ENCODE measurements at places on chromosomes 3 and 15.

GRCh38 chr15:93694033-93694432 lies 537.3 kb upstream of the MCTP2 start:
- no peak for DNase-seq

DNA sequence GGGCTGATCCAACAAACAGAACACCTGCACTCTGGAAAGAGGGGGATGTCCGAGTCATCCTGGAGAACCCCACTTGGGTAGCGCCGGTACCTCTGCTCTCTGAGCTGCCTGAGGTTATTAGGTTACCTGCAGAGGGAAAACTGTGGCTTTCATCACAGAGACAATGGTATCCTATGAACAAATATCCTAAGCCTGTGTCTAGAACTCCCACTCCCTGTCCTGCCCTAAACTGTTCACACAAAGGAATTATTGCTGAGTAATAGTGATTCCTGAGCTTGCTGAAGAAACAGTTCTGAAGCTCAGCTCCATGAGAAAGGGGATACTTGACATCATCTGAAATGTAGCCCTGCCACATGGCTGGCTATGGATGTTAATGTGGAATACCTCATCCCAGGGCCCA lies 31.9 kb upstream of the WNT5A start:
- no peak for DNase-seq

- DNase-seq = no peak
These were observed 236.1 kb downstream of the RORA start for GRCh38 chr15:60993008-60993407.

- no peak for DNase-seq
These were observed 190.2 kb downstream of the KLF13 start for GRCh38 chr15:31516874-31517273.

GRCh38 chr15:90334304-90334731 lies 17.8 kb upstream of the ZNF774 start:
- DNase-seq = no peak

DNA sequence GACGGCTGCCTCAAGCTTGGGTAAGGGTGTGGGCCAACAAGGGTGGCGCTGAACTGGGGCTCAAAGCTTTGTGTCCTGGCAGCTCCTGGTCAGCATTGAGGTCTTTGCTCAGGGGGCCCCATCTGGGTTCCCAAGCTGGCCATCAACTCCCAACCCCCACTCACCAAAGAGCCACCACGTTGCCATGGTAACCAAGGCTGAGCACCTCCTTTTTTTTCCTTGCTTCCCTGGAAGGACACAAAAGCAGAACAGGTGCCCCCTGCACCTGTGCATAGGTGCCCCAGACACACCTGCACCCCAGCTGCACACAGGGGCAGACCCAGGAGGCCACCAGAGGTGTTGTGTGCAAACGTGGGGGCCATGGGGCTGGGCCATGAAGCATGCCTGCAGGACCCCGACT lies 16.5 kb downstream of the UROC1 start:
- no peak for DNase-seq

GRCh38 chr3:34995796-34996430 lies 643.4 kb upstream of the ARPP21 start:
- no peak for DNase-seq

- DNase-seq = peak; percentile 9
These were observed 61.4 kb upstream of the IMPG2 start for GRCh38 chr3:101381809-101382208.

DNA sequence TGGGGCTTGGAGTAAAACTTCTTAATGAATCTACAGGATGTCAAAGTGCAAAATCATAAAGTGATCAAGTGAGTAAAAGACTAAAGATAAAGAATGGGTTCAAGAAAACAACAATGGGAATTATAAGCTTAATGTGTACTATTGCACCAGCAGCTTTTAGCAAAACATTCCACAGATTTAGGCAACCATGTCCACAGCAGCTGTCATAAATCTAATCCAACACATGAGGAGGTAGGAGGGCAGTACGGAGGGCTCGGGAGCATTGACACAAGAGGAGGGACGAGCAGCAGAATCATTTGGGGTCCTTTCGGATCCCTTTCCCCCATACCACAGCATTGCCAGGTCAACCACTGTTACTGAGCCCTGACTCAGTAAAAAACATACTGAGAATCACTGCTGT lies 464.3 kb upstream of the WNT5A start:
- DNase-seq = no peak

- DNase-seq = no peak
These were observed at the start of gene GXYLT2 for GRCh38 chr3:72887705-72888545. TSS of gene GXYLT2 (plus strand) at chr3:72888046. CDS start at chr3:72888234, 188 bp downstream.

DNA sequence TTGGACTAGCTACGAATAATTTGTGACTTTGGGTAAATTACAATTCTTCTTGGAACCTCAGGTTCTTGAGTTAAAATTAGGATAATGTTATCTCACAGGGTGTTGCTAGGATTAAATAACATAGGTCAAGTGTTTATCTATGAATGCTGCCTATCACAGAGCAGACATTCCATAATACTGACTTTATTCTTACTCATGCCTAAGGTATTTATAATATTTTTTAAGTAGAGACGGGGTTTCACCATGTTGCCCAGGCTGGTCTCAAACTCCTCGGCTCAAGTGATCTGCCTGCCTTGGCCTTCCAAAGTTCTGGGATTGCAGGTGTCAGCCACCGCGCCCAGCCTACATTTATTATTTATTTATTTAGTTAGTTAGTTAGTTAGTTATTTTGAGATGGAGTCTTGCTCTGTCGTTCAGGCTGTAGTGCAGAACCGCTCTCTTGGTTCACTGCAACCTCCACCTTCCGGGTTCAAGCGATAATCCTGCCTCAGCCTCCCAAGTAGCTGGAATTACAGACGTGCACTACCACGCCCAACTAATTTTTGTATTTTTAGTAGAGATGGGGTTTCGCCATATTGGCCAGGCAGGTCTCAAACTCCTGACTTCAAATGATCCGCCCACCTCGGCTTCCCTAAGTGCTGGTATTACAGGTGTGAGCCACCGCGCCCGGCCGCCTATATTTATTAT lies 741 bp upstream of the ZNF106 start:
- DNase-seq = no peak

DNA sequence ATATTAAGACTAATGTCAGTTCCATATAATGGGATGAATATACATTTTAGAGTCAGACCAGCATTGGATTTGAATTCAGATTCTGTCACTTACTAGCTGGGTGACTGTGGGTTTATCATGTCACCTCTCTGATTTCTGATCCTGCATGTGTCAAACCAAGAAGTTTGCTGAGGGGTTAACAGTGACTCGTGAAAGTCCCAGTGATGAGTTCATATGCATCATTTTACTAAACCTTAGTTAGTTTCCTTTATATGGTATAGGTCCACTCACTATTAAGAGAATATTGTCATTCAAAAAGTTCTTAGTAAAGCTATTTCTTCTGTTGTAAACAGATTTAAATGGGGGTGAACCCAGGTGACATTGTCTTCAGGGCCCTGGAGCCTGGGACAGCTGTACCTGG lies 102.3 kb downstream of the ZNF621 start:
- no peak for DNase-seq

DNA sequence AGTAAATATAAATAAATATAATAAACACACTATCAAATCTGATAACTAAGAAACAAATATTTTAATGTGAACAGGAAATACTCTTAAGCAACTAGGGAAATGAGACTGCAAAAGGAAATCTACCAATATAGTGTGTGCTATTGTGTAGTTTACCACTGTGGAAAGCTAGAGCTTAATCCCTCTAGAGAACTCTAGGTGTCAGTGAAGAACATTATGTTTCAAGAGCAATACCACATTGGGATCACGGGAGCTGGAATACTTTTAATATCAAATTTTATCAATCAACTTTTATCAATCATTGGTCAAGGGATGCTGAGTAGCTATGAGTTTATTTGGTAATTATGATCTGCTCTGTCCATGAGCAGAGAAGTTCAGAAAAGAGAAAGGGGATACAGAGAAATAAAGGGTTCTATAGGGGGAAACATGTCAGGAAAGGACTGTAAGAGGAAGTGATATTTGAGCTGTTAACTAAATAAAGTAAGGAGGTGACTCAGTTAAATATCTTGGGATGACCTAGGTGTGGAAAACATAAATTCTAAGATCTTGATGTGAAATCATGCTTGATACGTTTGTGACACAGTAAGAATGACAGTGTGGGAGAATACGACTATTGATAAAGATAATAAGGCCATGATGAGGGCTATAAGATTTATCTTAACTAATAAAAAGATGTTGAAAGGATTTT lies 762.2 kb upstream of the ALCAM start:
- peak; percentile 52 for DNase-seq

- DNase-seq = no peak
These were observed 23.8 kb downstream of the MTMR14 start for GRCh38 chr3:9673082-9673481.

DNA sequence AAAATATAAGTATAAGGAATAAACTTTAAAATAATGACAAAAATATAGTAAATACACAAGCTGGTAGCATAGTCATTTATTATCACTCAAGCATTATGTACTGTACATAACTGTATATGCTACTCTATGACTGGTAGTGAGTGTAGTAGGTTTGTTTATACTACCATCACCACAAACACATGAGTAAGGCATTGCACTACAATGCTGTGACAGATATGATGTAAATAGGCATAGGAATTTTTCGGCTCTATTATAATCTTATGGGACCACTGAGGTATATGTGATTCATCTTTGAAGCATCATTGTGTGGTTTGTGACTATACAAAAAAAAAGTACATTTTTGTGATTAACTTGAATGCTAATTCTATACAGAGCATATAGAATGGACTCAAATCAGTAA lies 35.3 kb upstream of the FBN1 start:
- no peak for DNase-seq

GRCh38 chr3:62131620-62132019 lies 241.7 kb downstream of the FEZF2 start:
- DNase-seq = no peak

GRCh38 chr3:128482175-128482574 lies 10.8 kb downstream of the GATA2 start:
- no peak for DNase-seq

GRCh38 chr15:74528876-74529275 lies 12.1 kb upstream of the ARID3B start:
- no peak for DNase-seq

DNA sequence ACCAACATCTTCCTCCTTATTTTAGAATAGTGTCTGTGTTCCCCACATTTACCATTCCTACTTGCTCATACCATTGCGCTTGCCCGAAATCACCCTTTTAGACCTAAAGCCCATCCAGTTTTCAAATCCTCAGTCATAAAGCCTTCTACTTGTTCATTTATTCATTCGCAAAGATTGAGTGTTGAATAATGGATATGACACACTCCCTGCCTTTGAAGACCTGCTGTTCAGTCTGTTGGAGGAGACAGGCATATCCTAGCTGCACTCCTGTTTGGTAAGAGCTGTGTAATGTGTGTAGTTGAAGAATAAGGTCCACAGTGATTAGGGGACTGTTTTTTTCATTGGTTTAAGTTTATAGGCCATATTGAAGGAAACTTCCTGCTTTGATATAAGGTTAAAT lies 1.7 kb downstream of the CNOT10 start:
- no peak for DNase-seq

DNA sequence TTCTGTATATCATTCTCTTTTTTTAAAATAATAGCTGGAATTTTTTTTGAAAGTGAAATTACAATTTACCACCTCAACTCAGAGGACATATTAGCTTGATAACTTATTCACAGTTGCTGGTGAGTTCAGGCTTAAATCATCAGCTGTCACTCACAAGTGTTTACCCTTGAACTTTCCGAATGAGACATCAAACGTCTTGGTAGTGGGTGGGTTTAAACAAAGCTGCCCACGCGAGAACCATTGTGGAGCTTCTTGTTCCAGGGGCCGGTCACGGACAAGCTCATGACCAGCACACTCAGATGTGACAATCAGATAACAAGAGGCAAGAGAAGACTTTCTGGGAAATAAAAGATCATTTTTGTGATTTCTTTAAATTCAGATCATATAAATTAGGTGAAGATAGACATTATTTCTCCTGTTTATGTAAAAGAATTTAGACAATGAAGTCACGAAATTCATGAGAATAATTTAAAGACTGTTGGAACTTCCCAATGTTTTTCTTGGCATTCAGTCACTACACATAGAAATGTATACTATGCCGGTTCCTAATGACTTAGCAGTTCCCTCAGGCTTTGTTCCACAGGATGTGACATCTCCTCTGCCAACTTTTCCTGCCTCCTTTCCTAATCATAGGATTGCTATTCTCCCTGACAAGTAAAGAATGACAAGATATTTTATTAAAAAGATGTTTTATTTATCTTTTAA lies 29.3 kb downstream of the BTD start:
- DNase-seq = peak; percentile 86

DNA sequence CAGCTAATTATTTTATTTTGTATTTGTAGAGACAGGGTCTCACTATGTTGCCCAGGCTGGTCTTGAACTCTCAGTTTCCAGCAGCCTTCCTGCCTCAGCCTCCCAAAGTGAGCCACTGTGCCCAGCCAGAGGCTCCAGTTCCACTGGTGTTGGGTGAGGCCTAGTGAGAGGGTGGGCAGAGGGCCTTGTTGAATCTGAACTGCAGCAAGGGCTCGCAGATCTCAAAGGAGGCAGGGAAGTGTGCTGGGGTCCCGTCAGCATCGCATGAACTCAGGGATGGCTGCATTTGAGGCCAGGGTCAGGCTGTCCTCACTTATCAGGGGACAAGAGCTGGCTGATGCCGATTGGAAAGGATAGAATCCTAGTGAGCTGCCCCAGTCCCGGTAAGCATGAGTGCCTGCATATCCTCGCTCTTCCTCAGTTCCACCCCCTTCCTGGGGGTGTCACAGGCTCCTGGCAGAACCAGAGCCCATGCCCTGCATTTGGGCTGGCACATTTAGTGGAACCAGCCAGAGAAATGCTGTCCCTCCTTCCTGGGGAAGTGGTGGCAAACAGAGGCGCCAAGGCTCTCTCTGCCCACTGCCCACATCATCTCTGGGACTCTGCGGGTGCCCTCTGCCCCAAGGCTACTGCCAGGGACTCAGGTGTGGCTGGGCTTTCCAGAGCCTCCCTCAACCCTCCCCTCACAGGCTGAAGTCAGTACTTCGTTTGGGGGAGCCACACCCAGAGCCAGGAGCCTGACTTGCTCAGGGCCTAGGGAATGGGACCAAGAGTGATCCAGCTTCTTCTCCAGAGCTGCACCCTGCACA lies 24.1 kb downstream of the ALS2CL start:
- no peak for DNase-seq

DNA sequence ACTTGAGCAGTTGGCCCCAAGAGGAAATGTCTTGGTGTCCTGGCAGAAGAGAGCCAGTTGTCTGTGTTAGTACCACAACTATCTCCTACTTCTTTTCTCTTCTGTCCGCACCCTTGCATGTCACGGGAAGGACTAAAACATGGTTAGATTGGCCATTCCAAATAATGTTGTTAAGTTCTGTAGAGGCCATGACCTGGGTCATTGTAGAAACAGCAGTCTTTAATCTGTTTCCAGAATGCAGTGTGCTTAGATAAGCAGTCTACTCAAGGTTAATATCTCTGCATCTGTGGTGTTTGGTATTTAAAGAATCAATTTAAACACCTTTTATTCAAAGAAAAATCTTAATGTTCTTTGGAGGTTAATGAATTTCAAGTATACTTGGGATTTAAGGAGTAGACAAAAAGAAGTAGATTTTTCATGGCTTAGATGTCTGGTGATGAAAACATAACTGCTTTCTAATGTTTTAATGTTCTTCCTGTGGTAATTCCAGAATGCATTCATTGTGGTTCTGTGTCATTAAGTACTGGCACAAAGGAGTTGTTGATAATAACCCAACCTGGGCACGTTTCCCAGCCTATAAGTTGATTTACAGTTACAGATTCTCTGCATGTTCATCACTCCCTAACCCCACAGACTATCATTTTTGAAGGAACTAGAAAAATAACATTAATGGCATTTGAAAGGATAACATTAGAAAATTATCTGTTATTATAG lies 58.9 kb downstream of the TMEM108 start:
- DNase-seq = no peak

GRCh38 chr3:56799251-56799882 lies 2.4 kb downstream of the ARHGEF3 start:
- peak; percentile 78 for DNase-seq

Data from glomerular endothelial cell (primary cell).